ENCODE measurements at places on chromosomes 7 and 10. TPM values are rescaled to one million over a fixed set of nuclear protein-coding genes. Genes with fewer than 3 reads are reported as not detected.

The ZNF727 gene
- not detected for total RNA-seq

The SLC13A1 gene
- not detected for total RNA-seq

The TMEM196 gene
- total RNA-seq: not detected

The GRID1 gene
- total RNA-seq: 0.82 TPM

The TMEM139 gene
- total RNA-seq: 3.6 TPM

The CADPS2 gene
- total RNA-seq: 36.9 TPM

The MKRN1 gene
- 102 TPM for total RNA-seq

The PON1 gene
- 1.5 TPM for total RNA-seq

- H3K4me1 ChIP-seq: no peaks in the 10 kb centered on the region
- H3K36me3 ChIP-seq: no peaks in the 10 kb centered on the region
- H3K27me3 ChIP-seq: no peaks in the 10 kb centered on the region
- DNase-seq: no peak
- H3K27ac ChIP-seq: no peak overlapping the region
- H3K4me3 ChIP-seq: no peak overlapping the region
Observed at GRCh38 chr10:35795131-35795824, 153.2 kb upstream of the FZD8 start.

DNA sequence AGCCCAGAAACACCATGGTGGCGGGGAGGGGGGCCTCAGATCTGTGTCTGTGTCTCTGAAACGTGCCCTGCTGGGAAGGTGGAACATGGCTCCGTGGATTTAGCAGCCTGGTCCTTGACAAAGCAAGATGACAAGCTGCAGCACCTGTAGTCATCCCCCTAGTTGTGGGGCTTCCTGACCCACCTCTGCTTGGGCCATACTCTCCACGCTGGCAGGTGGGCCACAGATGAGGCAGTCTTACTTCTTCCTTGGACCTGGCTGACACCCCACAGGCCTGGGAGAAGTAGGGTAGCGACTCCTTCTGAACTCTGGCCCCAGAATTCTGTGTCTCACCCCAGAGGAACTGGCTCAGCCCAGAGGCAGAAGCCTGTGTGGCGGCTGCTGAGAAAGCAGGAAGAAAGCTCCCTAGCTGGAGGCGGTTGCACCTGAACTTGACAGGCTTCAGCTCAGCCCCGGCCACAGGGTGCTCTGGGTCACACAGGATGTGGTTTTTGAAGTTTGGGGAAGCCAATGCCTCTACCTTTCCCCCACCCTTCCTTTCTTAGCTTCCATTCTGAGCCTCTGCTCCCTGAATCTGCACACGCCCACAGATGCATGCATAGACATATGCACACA, 113.9 kb downstream of the ABLIM1 start:
- H3K27ac ChIP-seq: no peak overlapping the region
- no peak for DNase-seq
- H3K27me3 ChIP-seq: peaks cover 11% of the 10 kb centered on the region
- H3K4me3 ChIP-seq: no peak overlapping the region

DNA sequence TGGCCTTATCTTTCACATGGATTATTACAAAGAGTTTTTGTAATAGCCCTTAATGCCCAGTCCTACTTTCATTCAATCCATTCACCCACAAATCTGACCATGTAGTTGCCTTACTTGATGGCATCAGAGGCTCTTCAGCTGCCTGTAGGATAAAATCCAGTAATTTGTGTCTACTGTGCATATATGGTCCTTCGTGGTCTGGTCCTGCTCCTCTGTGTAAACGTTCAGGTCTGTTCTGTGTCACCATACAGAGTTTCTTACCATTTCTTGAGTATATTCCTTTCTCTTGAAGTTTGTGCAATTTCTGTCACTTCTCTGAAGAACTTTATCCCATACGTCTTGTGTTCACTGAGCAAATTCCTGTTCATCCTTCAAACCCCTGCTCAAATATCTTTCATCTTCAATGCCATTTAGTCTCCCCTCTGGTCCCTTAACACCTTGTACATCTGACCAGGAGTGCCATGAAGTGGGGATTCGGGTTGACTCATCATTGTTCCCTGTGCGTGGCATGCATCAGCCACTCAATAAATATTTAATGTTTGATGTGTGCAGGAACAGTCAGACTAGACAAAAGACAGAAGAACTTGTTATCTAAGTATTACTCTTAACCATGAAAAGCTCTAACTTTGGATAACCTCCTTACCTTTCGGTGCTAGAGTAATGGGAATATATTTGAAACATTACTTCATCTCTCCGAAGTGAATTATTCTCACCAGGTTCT, 98.6 kb upstream of the RPA3 start:
- no peak overlapping the region for H3K4me3 ChIP-seq
- DNase-seq: no peak
- H3K36me3 ChIP-seq: no peaks in the 10 kb centered on the region
- H3K27ac ChIP-seq: no peak overlapping the region
- peaks cover 17% of the 10 kb centered on the region for H3K4me1 ChIP-seq
- no peaks in the 10 kb centered on the region for H3K27me3 ChIP-seq

DNA sequence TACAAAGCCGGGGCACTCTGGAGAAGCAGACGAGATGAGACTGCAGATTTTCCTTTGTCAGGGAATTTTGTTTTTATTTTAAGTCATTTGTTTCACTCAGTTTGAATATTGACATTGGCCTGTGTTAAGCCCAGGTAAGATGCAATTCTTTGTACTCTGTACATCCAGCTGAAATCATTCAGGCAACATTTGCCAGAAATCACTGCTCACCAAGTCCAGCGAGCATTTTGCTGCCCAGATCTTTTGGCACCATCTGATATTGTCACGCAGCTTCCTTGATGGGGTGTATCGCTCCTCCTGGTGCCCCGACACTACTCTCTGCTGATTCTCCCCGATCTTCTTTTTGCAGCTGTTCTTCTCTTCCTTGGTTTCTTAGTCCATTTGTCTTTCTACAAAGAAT, 261.7 kb downstream of the GALNT17 start:
- H3K27ac ChIP-seq: no peak overlapping the region
- no peak overlapping the region for H3K4me3 ChIP-seq
- H3K27me3 ChIP-seq: no peaks in the 10 kb centered on the region
- no peaks in the 10 kb centered on the region for H3K4me1 ChIP-seq
- no peak for DNase-seq
- H3K36me3 ChIP-seq: 0 out of 2 replicates have a peak, but pooled peaks cover 10% of the 10 kb centered on the region

DNA sequence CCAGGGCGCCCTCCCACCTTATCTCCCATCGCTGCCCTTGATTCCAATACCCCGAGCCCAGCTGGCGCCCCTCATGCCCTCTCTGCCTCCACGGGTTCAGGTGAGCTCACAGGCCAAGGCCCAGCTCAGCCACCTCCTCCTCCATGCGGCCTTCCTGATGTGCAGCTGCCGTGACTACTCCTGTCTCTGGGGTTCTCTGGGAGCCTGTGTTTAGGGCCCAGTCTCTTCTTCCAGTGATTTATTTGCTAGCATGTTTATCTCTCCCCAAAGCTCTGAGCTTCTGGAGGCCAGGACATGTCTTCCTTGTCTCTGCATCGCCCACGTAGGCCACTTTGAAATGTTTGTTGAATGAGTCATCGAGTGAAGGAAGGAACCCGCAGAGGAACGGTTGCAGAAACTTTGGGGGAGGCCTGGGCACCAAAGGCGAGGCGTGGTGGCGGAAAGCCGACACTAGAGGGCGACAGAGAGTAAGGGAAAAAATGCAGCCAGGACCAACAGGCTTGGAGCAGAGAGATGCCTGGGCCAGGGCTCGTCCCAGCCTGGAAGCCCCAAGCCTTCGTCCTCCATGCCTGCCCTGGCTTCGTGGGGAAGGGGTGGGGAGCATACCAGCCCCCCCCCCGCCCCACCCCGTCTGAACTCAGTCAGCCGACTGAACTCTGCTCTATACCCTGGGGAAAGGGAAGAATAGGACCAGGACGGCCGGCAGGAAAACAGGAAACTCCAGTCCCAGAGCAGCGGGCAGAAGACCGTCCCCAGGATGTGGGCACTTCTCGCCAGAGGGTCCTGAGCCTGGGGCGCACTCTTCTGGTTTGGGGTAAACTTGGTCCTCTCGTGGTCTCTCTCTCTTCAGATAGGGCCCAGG, 10.9 kb upstream of the HSPB1 start:
- H3K27ac ChIP-seq: no peak overlapping the region
- H3K4me3 ChIP-seq: peak overlapping the region; percentile 32
- H3K4me1 ChIP-seq: peaks cover 23% of the 10 kb centered on the region
- no peaks in the 10 kb centered on the region for H3K36me3 ChIP-seq
- no peaks in the 10 kb centered on the region for H3K27me3 ChIP-seq
- DNase-seq: peak; percentile 96

GRCh38 chr10:398954-399353, 263.7 kb downstream of the ZMYND11 start:
- no peak overlapping the region for H3K4me3 ChIP-seq
- no peaks in the 10 kb centered on the region for H3K27me3 ChIP-seq
- no peaks in the 10 kb centered on the region for H3K4me1 ChIP-seq
- no peak for DNase-seq

- H3K27ac ChIP-seq: no peak overlapping the region
- H3K4me1 ChIP-seq: no peaks in the 10 kb centered on the region
- no peaks in the 10 kb centered on the region for H3K27me3 ChIP-seq
- H3K4me3 ChIP-seq: no peak overlapping the region
- no peak for DNase-seq
- no peaks in the 10 kb centered on the region for H3K36me3 ChIP-seq
Observed at GRCh38 chr10:48684463-48684791, 246 bp upstream of the WDFY4 start.

DNA sequence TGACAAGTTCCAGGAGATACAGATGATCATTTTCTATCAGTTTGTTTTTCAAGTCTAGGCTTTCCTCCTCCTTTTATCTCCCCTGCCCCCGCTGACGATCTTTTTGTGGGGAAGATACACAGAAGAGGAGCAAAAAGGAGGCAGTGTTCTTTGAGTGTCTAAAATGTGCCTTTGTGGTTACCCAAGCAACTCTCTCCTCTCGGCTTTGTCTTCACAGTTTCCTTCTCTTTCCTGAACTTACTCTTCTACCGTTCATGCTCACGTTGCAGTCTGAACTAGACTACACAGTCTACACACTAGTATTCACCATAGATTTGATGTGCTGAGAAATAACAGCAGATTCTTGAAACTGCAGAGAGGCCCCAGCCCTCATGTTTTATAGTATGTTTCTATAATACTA, 23.6 kb downstream of the CEP41 start:
- no peaks in the 10 kb centered on the region for H3K36me3 ChIP-seq
- H3K27ac ChIP-seq: no peak overlapping the region
- no peak overlapping the region for H3K4me3 ChIP-seq
- DNase-seq: no peak
- no peaks in the 10 kb centered on the region for H3K27me3 ChIP-seq

- no peaks in the 10 kb centered on the region for H3K36me3 ChIP-seq
- no peak overlapping the region for H3K27ac ChIP-seq
- H3K4me1 ChIP-seq: no peaks in the 10 kb centered on the region
- no peaks in the 10 kb centered on the region for H3K27me3 ChIP-seq
Observed at GRCh38 chr7:26910221-26910620, 45.8 kb upstream of the SKAP2 start.
